ENCODE measurements at places on chromosomes 11 and 22.

GRCh38 chr11:29125606-29126005, 891.2 kb downstream of the KCNA4 start:
- no peak for DNase-seq

DNA sequence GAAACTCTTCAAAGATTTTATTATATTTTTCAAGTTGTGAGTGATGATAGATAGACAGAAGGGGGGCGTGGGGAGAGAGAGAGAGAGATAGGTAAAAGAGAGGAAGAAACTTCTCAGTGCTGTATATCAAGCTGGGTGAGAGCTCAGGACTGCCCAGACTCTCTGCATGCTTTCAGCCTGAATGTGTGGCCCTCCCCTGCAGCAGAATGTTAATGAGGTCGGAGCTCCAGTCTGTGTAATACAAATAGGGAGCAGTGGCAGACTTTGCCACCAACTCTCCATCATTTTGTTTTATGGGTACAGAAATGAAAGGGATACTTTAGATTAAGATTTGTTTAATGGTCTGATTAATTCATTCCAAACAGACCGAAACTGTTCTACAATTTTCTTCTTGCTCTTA, 752.8 kb downstream of the OPCML start:
- no peak for DNase-seq

- no peak for DNase-seq
These were observed 85.1 kb downstream of the EFCAB6 start for GRCh38 chr22:43726964-43727543.

GRCh38 chr11:80024119-80024518, 583.3 kb upstream of the TENM4 start:
- no peak for DNase-seq

- DNase-seq: no peak
These were observed 18.3 kb downstream of the POLDIP3 start for GRCh38 chr22:42596336-42596735.

Data from activated CD4-positive, alpha-beta T cell treated with anti-CD3 and anti-CD28 coated beads, Interleukin-2, Interleukin-4, amounts not matched to agents 100 ng/mL and 50 ng/mL, durations not matched to agents 16 hours and 8 hours (primary cell).